ENCODE measurements at places on chromosomes 2 and 18.

GRCh38 chr2:104385743-104386142, 468.2 kb upstream of the POU3F3 start:
- no peak for DNase-seq

- no peak for DNase-seq
Observed at GRCh38 chr18:36717422-36718110, 111.2 kb downstream of the TPGS2 start.

DNA sequence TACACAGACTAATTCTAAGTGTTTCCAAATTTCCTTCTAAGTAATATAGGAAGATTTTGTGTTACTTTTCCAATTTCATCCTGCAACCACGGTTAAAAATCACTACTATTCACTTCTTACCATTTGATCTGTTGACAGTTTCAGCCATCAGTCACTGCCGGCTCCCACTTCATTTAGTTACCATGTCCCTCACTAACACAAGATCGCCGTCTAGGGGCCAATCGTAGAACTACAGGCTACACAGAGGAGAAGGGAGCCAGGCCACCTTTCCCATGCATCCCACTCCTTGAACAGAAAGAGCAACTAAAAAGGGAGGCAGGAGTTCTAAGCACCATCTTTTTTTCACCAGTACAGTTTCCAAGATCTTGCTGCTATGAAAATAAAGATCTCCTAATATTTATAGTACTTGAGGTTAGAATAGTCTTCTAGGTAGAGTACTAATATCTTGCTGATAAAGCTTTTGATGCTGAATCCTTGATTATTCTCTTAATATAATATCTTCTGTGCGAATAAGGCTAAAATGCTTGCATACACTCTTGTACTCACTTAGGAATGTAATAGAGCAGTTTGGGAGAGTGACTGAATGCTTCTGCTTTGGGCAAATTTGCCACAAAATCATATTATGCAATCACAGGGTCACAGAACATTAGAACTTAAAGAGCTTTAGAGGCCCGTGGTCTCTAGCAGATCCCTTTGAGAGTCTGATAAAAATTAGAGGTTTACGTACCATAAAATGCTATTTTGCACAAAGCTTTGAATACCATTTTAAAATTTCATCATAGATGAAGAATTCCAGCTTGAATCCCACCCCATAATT, 39.5 kb upstream of the CYP1B1 start:
- peak; percentile 84 for DNase-seq

DNA sequence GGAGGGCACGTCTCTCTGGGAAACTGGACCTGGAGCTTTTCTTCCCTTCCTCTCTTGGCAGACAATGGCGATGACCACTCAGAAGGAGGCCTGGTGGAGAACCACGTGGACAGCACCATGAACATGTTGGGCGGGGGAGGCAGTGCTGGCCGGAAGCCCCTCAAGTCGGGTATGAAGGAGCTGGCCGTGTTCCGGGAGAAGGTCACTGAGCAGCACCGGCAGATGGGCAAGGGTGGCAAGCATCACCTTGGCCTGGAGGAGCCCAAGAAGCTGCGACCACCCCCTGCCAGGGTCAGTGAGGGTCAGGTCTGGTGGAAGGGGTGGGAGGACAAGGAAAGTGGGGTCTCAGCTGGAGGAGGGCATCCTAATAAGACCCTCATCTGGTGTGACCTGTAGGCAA, 27.3 kb downstream of the IGFBP2 start:
- DNase-seq = no peak

- peak; percentile 15 for DNase-seq
Observed at GRCh38 chr2:3633089-3633981, 24.7 kb upstream of the ALLC start.

GRCh38 chr2:167253025-167253424, 364.7 kb downstream of the XIRP2 start:
- DNase-seq = peak; percentile 41

DNA sequence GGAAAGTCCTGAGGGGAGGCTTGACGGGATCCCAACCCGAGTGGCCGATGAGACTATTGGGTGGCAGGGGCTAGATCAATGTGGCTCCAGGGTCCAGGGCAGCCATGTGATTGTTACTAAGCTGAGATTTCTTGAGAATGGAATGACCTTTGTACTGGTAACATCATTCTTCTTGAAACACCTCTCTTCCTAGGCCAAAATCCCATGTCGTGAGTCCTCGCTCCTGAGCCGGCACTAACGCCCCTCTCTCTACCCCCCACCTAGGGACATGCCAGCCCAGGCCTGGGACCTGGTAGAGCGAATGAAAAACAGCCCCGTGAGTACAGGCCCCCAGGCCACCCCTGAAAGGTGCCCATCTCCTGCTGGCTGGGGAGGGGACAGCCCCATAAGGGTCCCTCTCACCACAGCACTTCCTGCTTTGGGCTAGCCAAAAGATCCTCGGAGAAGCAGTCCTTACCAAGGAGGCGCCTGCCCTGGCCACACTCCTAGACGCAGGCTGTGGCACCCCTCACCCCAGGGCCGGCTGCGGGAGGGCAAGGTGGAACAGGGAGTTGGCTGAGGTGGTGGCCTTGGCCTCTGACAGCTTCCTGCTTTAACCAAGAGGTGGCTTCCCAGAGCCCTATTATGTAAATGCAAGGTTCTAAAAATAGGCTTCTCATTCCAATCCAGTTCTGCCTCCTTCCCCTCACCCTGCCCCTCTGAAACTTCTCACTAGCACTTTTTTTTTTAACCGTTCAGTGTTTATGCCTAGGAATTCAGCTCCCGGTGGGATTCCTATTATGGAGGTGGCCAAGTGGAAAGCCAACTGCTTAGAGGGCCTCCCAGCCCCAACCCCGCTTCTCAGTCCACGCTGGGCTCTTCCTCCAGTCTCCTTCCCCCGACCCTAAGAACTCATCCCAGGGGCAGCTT, 126.6 kb upstream of the PPP1CB start:
- DNase-seq = peak; percentile 3
